ENCODE measurements at places on chromosomes 2 and 18.

DNA sequence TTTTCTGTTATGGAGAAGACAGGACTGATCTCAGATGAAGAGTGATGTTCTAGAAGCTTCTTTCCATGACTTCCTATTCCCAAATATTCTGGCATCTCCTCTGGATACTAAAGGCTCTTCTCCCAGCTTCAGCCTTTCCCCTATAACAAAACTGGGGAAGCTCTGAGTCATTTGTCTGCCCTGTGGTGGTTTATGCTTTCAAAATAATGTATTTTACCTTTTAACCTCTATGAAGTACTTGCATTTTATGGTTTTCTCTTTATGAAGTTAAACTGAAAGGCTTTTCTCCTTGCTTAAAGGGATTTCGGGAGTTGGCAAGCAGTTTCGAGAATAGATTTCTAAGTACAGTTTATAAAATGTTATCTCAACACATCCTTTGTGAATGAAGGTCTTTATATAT is 104.4 kb downstream of the TANC1 start:
- no peaks in the 10 kb centered on the region for H3K27me3 ChIP-seq
- no peak for DNase-seq
- no peaks in the 10 kb centered on the region for H3K4me1 ChIP-seq
- no peak overlapping the region for H3K27ac ChIP-seq

DNA sequence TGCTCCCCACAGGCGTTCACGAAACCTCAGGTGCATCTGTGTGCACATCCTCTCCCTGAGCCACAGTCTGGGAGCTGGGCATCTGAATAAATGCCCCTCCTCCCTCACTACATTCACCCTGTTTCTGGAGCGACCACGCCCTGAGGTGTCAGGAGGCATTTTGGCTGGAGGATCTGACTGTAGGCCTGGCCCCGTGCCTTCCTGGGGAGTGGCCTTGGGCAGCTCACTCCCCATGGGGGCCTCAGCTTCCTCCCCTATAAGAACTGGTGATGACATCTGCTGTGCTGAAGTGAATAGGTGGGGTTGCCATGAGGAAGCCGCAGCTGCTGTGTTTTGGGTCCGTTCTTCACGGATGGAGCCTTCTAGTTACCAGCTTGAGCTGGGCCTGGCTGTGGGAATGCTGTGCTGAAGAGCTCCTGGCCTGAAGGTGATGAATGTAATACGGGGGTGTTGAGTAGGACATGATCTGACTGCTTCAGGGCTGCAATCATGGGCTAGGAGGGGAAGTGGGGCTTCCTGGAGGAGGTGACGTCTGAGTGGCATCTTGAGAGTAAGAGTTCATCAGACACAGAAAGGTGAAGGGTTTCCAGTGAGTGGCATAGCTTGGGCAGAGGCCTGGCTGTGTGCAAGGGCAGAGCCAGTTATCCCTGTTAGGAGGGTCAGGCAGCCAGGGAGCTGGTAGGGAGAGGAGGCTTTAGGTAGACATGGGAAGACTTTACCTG is 58.2 kb downstream of the GLI2 start:
- DNase-seq = no peak
- no peaks in the 10 kb centered on the region for H3K36me3 ChIP-seq
- H3K27me3 ChIP-seq = no peaks in the 10 kb centered on the region

GRCh38 chr2:174691201-174691779 is 73.0 kb downstream of the CHRNA1 start:
- no peak for DNase-seq
- no peak overlapping the region for H3K27ac ChIP-seq
- no peak overlapping the region for H3K4me3 ChIP-seq
- no peaks in the 10 kb centered on the region for H3K27me3 ChIP-seq
- H3K4me1 ChIP-seq = no peaks in the 10 kb centered on the region

DNA sequence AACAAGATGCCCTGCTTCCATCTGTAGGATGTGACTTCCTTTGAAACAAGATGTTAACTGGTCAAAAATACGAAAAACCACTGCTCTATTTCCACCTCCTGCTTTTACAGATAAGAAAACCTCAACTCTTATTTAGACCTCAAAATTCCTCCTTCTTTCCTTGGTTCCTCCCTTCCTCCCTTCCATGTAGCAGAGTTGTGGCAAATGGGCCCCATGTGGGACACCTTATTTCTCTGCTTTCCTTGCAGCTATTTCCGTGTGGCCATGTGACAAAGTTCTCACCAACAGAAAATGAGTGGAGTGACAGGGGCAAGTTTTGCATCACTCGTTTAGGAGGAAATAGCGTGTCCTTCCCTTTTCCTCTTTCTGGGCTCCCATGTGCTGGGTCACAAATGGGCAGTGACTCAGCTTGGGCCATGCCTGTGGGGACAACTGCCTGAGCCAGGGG is 69.4 kb upstream of the SMAD2 start:
- no peak overlapping the region for H3K4me3 ChIP-seq
- no peak for DNase-seq
- H3K27me3 ChIP-seq = no peaks in the 10 kb centered on the region

DNA sequence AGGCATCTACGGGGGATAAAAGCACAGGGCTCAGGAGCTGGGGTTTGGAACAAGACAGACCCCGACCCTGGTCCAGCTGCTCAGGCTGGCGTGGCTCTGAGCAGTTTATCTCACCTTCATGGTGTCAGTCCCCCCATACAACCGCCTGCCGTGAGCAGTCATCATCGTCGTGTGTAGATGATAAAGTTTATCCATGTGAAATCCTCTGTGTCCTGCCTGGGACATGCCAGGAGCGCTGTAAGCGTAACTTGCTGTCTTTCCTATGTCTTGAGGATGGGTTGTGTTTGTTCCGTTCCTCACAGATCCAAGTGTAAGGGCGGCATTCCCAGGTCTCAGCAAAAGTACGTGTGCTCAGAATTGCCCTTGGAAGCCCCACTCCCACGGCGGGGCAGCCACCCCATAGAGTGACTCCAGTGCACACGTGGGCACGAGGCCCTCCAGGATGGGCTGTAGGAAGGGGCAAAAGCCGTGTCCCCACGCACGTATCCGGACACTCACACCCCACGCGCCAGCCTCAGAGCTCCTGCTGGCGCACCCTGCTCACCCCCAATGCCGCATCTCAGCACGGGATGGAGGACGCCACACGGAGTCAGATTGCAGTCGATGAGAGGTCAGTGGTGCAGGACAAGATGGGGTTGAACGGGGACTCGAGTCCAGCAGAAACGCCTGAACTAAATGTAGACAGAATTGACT is 50.9 kb downstream of the ADI1 start:
- H3K36me3 ChIP-seq = peaks cover 32% of the 10 kb centered on the region
- H3K4me1 ChIP-seq = no peaks in the 10 kb centered on the region
- no peak overlapping the region for H3K27ac ChIP-seq
- no peak for DNase-seq

- no peaks in the 10 kb centered on the region for H3K27me3 ChIP-seq
- H3K27ac ChIP-seq = no peak overlapping the region
- H3K36me3 ChIP-seq = no peaks in the 10 kb centered on the region
- DNase-seq = no peak
- H3K4me1 ChIP-seq = peaks cover 28% of the 10 kb centered on the region
These were observed 125.9 kb downstream of the TMEM131 start for GRCh38 chr2:97869722-97870346.

DNA sequence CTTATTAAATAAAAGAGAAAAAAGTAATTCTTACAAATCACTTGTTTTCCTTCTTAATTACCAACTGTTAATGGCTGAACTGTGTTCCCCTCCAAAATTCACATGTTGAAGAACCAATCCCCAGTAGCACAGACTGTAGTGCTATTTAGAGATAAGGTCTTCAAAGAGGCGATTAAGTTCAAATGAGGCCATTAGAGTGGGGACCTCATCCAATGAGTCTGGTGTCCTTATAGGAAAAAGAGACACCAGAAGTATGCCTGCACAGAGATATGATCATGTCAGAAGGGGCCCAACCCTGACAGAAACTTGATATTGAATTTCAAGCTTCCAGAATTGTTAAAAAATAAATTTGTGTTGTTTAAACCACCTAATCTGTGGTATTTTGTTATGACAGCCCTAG is 89.8 kb downstream of the MEMO1 start:
- H3K27me3 ChIP-seq = no peaks in the 10 kb centered on the region
- no peaks in the 10 kb centered on the region for H3K36me3 ChIP-seq
- no peaks in the 10 kb centered on the region for H3K4me1 ChIP-seq

GRCh38 chr2:198917275-198917674 is 540.5 kb downstream of the SATB2 start:
- DNase-seq = no peak
- no peak overlapping the region for H3K27ac ChIP-seq
- no peak overlapping the region for H3K4me3 ChIP-seq
- H3K36me3 ChIP-seq = no peaks in the 10 kb centered on the region
- H3K27me3 ChIP-seq = no peaks in the 10 kb centered on the region

GRCh38 chr2:142973160-142973821 is 95.8 kb downstream of the KYNU start:
- no peaks in the 10 kb centered on the region for H3K27me3 ChIP-seq
- DNase-seq = no peak

DNA sequence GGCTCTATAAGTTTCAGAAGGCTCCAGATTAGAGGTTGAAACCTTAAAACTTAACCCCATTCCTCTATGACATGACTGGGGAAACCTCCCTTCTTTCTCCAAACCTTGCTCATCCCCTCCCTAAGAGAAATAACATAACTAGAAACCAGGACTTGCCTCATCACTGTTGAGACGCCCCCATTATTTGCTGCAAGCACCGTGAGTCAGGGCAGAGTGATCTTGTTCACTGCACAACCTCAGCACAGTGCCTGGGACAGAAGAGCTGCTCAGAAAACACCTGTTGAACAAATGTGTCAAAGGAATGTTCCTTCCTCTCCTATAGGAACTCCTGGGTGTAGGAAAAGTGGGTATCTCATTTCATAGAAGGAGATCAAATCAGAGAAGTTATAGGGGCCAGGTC is 132.7 kb upstream of the CTAGE1 start:
- no peaks in the 10 kb centered on the region for H3K36me3 ChIP-seq
- H3K4me3 ChIP-seq = no peak overlapping the region
- DNase-seq = no peak
- H3K27ac ChIP-seq = no peak overlapping the region
- H3K27me3 ChIP-seq = no peaks in the 10 kb centered on the region

All from CD8-positive, alpha-beta memory T cell (primary cell).